Subcutaneous adipose tissue (tissue), 4 donors: ENCODE measurements at places on chromosomes 11 and 22. TPM values are rescaled to one million over a fixed set of nuclear protein-coding genes. Genes with fewer than 3 reads are reported as not detected.

The PLEKHB1 gene
- total RNA-seq = not detected

The KLHDC7B gene
- not detected for total RNA-seq

The TSGA10IP gene
- total RNA-seq = not detected

The PARVA gene
- 124 TPM for total RNA-seq

The CDC45 gene
- not detected for total RNA-seq

The C11orf65 gene
- total RNA-seq = not detected

The MCHR1 gene
- not detected for total RNA-seq

The SC5D gene
- total RNA-seq = 17.6 TPM

The RASL10A gene
- total RNA-seq = 0.68 TPM

The TCF20 gene
- 25.6 TPM for total RNA-seq

The VSIG10L2 gene
- total RNA-seq = not detected

The DCDC1 gene
- 0.22 TPM for total RNA-seq

The NEU3 gene
- 7.9 TPM for total RNA-seq

The PNPLA5 gene
- total RNA-seq = not detected

The LGALS12 gene
- 30.2 TPM for total RNA-seq

The ADAMTS8 gene
- total RNA-seq = 0.17 TPM

The GTSE1 gene
- total RNA-seq = 1.1 TPM

The SLC22A9 gene
- not detected for total RNA-seq

The CD3D gene
- not detected for total RNA-seq

The CCDC89 gene
- total RNA-seq = 0.57 TPM

The CADM1 gene
- total RNA-seq = 2.9 TPM

The ANO5 gene
- 3.3 TPM for total RNA-seq

The MOGAT2 gene
- not detected for total RNA-seq

The KRTAP5-11 gene
- not detected for total RNA-seq

The SLC22A6 gene
- not detected for total RNA-seq

The DLG2 gene
- total RNA-seq = 3.6 TPM

The APLNR gene
- 1.1 TPM for total RNA-seq

The RASSF7 gene
- total RNA-seq = 7.6 TPM

The MAJIN gene
- total RNA-seq = not detected

The NCAPH2 gene
- total RNA-seq = 31.3 TPM

The OR52H1 gene
- total RNA-seq = not detected

The IGLL1 gene
- total RNA-seq = not detected
